ENCODE measurements at places on chromosomes 4 and X. TPM values are rescaled to one million over a fixed set of nuclear protein-coding genes. Genes with fewer than 3 reads are reported as not detected.
A peak's percentile ranks its signal among the peaks of the same experiment; 100 is the strongest.

SHOX gene
- total RNA-seq = not detected

MAGEE2 gene
- not detected for total RNA-seq

HNRNPDL gene
- total RNA-seq = 104 TPM

OFD1 gene
- total RNA-seq = 7.0 TPM

BRS3 gene
- not detected for total RNA-seq

EDA2R gene
- 1.0 TPM for total RNA-seq

HTT gene
- total RNA-seq = 23.9 TPM

PABPC1L2A gene
- total RNA-seq = not detected

ZNF711 gene
- 0.40 TPM for total RNA-seq

RTL3 gene
- 0.08 TPM for total RNA-seq

AFF2 gene
- 0.24 TPM for total RNA-seq

STBD1 gene
- total RNA-seq = 27.2 TPM

TCP11X2 gene
- not detected for total RNA-seq

C4orf50 gene
- total RNA-seq = not detected

GRCh38 chrX:153726286-153727122 lies 1.8 kb downstream of the ABCD1 start:
- peak; percentile 79 for DNase-seq

DNA sequence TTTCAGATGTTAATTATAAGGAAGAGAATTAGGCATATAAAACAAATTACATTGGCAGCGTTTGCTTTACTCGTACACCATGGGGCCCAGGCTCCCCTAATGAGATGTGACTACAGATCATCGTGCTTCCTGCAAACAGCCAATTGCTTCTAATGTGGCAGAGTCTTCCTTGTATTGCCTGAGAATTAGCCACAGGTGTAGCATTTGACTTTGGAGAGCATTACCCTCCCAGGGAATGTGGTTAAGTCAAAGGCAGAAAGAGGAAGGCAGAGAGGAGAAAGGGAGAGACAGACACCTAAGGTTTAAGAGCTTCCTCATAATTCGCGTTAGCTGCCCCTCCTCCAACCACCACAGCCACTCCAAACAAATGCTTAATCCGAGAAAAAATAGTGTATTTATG lies 97.0 kb downstream of the MID1IP1 start:
- DNase-seq = no peak

DNA sequence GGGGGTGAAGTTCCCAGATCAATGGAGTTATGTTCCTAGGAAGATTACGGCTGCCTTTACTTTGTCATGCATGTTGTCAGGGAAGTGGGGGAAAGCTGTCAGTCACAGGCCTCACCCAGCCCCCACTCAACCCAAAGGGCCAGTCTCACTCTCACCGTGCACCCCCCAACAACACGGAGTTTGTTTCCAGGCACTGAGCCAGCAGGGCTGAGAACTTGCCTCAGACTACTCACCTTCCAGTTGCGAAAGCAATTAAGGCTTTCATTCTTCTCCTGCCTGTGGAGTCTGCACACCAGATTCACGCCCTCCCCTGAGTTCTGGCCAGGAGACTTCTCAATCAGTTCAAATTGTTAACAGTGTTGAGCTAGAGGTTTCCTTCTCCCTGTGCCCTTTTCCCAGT lies 114.3 kb downstream of the SH3BGRL start:
- no peak for DNase-seq

GRCh38 chr4:185885075-185885474 lies 73.1 kb upstream of the SORBS2 start:
- no peak for DNase-seq

GRCh38 chr4:82989575-82990429 lies 20.8 kb downstream of the LIN54 start:
- DNase-seq = no peak

DNA sequence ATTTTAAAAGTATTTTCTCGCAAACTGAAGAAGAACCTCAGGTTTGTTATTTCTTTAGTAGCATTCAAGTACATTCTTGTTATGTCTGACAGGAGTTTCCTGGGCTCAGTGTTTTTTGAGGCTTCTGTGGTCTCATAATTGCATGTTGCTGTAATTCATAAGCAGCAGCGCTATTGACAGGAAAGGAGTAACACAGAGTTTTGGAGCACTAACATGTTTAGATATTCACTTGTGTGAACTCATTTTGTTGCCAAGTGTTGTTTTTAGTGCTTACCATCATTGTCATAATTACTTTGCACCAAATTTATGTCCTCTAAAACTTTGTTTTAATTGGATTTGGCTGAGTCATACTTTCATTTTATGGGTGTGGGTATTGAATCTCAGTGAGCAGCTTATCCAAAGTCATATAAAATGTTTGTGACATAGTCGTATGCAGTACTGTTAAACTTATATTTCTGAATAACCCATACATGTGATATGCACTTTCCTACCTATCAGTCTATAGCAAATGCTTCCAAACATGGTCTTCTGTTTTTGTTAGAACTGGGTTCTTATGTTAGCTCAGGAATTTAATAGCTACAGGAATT lies 358.7 kb upstream of the CTSO start:
- no peak for DNase-seq

DNA sequence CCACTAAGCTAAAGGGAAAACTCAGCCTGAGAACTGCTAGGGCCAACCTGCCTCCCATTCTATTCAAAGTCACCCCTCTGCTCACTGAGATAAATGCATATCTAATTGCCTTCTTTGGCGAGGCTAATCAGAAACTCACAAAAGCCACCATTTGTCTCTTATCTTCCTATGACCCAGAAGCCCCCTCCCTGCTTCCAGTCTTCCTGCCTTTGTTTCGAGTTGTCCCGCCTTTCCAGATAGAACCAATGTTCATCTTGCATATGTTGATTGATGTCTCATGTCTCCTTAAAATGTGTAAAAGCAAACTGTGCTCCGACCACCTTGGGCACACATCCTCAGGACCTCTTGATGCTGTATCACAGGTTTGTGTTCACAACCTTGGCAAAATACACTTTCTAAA lies 459.8 kb downstream of the FSTL5 start:
- DNase-seq = no peak

DNA sequence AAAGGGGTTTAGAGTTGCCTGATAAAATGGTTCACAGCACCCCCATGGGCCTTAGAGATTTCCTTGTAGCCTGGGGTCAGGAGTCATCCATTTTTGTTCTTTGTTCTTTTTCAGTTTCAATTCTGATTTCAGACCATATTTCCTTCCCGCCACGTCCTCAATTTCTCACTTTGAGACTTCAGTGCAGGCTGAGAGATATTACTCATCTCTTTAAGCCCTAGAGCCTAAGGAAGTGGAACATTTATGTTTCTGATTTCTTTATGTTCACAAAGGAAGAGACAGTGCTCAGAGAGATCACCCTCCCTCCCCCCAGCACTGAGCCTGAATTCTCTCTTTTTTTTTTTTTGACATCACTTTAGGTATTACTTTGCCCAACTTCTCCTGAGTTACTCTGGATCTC lies 56.3 kb downstream of the MSN start:
- no peak for DNase-seq

- no peak for DNase-seq
These were observed 255.8 kb downstream of the COL25A1 start for GRCh38 chr4:109046471-109047201.

DNA sequence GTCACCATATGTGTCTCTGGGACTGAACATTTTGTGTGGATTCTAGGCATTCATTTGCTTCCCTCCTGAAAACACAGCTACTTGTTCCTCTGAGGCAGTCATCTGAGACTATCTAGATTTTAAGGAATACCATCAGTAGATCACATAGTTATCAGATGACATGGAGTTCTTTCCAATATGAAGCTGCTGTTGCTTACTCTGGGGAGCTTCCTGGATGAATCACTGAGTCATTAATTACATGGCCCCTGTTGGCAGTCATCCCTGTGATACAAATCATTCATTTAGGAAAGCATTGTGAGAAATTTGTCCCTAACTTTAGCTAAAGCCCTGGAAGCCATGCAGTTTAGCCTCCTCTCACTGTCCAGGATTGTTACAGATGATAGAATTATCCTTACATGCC lies 98.2 kb upstream of the ARSJ start:
- DNase-seq = no peak

GRCh38 chr4:73831569-73831968 lies 4.9 kb upstream of the CXCL6 start:
- no peak for DNase-seq

- no peak for DNase-seq
These were observed 980.9 kb upstream of the DIAPH2 start for GRCh38 chrX:95703696-95704095.

DNA sequence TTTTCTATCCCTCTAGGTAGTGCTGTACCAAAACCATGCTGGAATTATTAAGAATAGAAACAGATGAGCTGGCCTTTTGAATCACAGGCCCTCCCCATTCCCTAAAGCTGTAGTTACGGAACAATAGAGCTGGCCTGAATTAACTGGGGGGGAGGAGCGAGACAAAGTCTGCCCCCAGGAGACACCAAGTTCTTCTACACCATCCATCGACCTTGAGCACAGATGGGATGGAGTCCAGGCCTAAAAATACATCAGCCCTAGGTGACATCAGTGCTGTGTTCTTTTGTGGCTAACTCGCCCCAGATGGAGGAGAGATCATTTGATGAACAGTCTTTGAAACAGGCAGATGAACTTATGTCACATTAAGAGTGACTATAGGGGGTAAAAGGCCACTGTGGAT lies 49.6 kb downstream of the LHFPL1 start:
- no peak for DNase-seq

GRCh38 chr4:8742546-8742945 lies 129.1 kb downstream of the HMX1 start:
- DNase-seq = no peak

DNA sequence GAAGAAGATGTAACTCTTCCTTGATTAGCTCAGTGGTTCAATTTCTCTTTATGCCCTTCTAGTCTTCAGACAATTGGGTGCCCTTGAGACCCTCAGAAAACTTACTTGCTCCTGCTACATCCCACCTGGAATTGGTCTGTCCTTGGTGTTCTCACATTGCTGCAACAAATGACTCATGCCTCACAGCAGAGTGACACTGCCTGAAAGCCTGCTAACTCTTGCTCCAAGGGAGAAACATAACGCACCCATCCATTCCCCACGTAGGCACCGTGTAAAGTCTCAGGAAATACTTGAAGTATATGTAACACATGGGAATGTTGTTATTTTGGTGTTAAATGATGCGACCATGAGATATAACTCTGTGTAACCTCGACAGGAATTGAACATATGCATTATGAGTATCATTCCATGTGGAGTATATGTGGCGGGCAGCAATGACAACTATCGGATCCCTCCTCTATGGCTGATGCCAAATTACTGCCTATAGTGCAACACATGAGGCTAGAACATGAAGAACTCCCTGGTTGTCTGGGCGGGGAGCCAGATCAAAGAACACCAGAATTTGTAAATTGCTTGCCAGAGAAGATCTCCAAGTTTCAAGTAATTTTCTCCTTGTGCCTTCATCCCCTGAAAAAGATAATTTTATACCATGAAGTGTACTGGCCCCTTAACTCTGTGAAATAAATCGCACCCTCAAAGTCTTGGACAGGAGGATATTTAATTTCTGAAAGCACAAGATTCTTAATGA lies 231.3 kb upstream of the STK26 start:
- DNase-seq = no peak

GRCh38 chrX:1242891-1243402 lies 25.7 kb upstream of the CSF2RA start:
- DNase-seq = no peak
